ENCODE measurements at places on chromosomes 1 and 21. TPM values are rescaled to one million over a fixed set of nuclear protein-coding genes. Genes with fewer than 3 reads are reported as not detected.

- H3K36me3 ChIP-seq: no peaks in the 10 kb centered on the region
- no peak for DNase-seq
- peak overlapping the region; percentile 81 for H3K4me3 ChIP-seq
- peak overlapping the region; percentile 88 for H3K27ac ChIP-seq
- H3K27me3 ChIP-seq: no peaks in the 10 kb centered on the region
These were observed 601 bp downstream of the CCT8 start for GRCh38 chr21:29072873-29073221.

GRCh38 chr1:153444078-153444477, 16.4 kb downstream of the S100A7 start:
- H3K4me1 ChIP-seq: no peaks in the 10 kb centered on the region
- no peak for DNase-seq
- H3K27me3 ChIP-seq: no peaks in the 10 kb centered on the region
- H3K36me3 ChIP-seq: no peaks in the 10 kb centered on the region
- no peak overlapping the region for H3K4me3 ChIP-seq

DNA sequence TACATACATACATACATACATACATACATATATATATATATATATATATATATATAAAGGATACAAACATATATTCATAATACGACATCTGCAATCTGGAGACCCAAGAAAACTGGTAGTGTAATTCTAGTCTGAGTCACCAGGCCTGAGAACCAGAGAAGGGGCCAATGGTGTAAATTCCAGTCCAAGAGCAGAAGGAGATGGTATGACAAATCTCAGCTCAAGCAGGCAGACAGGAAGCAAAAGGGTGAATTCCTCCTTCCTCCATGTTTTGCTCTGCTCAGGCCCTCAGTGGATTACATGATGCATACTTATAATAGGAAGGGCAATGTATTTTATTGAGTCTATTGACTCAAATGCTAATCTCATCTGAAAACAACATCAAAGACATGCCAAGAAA, 1060.4 kb upstream of the TMPRSS15 start:
- H3K27me3 ChIP-seq: no peaks in the 10 kb centered on the region
- H3K4me3 ChIP-seq: no peak overlapping the region
- H3K36me3 ChIP-seq: no peaks in the 10 kb centered on the region
- H3K27ac ChIP-seq: no peak overlapping the region

GRCh38 chr1:197958438-197959305, 41.5 kb downstream of the LHX9 start:
- H3K4me1 ChIP-seq: no peaks in the 10 kb centered on the region
- DNase-seq: no peak
- no peak overlapping the region for H3K4me3 ChIP-seq
- H3K27ac ChIP-seq: no peak overlapping the region

DNA sequence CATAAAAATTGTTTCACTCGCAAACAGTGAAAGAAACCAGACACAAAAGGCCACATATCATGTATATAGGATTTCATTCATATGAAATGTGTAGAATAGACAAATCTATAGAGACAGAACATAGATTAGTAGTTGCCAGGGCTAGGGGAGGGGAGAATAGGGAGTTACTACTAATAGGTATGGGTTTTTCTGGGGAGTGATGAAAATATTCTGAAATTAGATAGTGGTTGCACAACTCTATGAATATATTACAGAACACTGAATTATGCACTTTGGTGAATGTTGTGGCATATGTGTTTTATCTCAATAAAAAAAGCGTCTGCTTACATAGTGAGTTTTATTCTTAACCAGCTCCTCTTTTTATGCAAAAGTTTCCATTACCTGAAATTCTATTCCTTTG, 21.6 kb downstream of the SYT14 start:
- H3K4me1 ChIP-seq: no peaks in the 10 kb centered on the region
- no peak for DNase-seq

- no peak overlapping the region for H3K4me3 ChIP-seq
- no peaks in the 10 kb centered on the region for H3K27me3 ChIP-seq
- H3K36me3 ChIP-seq: no peaks in the 10 kb centered on the region
- no peak for DNase-seq
These were observed 45.1 kb downstream of the TRIM11 start for GRCh38 chr1:228361314-228362140.

DNA sequence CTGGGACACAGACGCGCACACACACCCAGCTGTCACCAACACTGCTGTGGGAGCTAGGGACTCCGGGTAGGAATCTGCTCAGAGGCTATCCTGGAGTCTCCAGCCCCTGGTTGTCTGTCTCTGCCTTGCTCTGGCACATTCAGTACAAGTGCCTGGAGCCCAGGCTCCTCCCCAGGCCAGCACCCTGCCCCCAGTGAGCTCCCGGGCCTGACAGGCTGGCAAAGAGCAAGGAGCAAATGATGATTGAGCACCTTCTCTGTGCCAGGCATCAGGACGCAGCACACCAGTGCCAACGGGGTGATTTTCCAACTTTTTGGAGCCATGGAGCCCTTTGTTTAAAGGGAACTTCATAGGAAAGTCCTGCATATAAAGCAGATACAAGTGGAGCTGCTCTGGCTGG, 6.5 kb downstream of the CNTN2 start:
- no peaks in the 10 kb centered on the region for H3K27me3 ChIP-seq
- H3K4me3 ChIP-seq: no peak overlapping the region
- H3K4me1 ChIP-seq: no peaks in the 10 kb centered on the region
- H3K36me3 ChIP-seq: no peaks in the 10 kb centered on the region
- no peak overlapping the region for H3K27ac ChIP-seq

DNA sequence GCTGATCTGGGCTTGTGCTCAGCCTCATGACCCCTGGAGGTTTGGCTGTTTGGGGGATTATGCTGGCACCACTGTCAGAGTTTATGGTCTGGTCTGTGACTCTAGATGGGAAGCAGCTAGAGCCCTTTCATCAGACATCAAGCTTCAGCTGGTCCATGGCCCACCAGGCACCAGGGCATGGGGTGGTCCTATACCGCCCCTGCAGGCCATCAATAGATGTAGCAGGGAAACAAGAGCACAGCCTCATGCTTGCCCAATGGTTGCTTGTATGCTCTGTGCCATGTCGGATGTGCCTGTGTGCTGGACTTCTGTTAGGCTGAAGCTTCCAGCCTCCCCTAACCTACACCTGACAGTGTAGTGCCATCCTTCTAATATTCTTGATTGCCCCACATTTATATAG, 71.1 kb upstream of the CD34 start:
- H3K27ac ChIP-seq: no peak overlapping the region
- no peaks in the 10 kb centered on the region for H3K27me3 ChIP-seq
- H3K4me3 ChIP-seq: no peak overlapping the region
- DNase-seq: no peak
- no peaks in the 10 kb centered on the region for H3K4me1 ChIP-seq
- no peaks in the 10 kb centered on the region for H3K36me3 ChIP-seq

DNA sequence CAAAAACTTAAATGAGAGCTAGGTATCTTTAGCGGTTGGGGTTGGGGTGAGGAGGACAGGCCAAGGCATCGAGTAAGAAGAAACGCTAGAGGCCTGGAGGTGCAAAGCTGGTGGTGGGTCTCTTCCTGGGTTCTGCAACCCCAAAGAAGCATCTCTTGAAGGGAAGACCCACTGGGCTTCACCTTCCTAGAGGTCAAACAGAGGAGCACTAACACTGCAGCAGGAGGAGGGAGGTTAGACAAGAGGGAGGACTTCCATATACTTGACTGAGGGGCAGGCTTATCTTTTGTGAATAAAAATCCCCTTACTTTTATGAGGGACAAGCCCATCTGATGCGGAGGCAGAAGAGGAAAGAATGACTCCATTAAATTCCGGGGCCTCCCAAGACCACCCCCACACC, 2.5 kb downstream of the MEX3A start:
- no peaks in the 10 kb centered on the region for H3K4me1 ChIP-seq
- H3K36me3 ChIP-seq: no peaks in the 10 kb centered on the region
- no peaks in the 10 kb centered on the region for H3K27me3 ChIP-seq
- no peak for DNase-seq

DNA sequence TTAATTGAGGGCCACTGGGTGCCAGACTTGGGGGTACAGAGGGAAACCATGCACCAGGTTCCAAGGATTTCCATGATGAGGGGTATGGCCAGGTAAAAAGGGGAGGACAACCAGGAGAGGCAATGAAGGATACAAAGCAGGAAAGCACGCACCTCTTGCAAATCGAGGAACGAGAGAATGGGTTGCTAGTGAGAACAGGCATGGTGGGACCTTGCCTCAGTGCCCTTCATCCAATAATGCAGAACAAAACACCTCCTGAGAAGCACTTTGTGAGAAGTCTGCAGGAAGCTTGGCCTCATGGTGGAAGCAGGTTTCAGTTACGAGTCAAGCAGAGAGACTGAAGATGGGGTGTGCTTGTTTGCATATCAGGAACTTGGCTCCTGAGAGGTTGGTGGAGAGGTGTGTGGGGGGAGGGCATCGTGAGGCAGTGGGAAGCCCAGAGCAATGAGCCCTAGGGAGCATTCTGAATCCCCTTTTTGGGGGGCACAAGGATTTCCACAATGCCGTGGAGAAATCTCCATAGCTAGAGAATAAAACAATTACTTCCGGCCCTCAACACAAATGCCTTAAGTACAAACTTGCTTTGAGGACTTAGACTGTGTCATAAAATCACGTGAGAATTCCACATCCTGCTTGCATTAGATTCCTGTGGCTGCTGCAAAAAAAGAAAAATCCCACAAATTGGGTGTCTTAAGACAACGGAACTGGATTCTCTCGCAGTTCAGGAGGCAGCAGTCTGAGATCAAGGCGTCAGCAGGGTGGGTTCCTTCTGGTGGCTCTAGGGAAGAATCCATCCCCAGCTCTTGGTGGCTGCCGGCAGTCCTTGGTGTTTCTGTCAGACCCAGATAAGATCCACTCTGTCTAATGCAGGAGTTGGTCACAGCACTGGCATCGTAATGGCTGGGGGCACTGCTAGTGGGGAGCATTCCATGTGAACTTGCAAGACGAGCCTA, 54.9 kb upstream of the BACE2 start:
- H3K27me3 ChIP-seq: no peaks in the 10 kb centered on the region
- no peak for DNase-seq
- H3K36me3 ChIP-seq: no peaks in the 10 kb centered on the region
- no peak overlapping the region for H3K27ac ChIP-seq

DNA sequence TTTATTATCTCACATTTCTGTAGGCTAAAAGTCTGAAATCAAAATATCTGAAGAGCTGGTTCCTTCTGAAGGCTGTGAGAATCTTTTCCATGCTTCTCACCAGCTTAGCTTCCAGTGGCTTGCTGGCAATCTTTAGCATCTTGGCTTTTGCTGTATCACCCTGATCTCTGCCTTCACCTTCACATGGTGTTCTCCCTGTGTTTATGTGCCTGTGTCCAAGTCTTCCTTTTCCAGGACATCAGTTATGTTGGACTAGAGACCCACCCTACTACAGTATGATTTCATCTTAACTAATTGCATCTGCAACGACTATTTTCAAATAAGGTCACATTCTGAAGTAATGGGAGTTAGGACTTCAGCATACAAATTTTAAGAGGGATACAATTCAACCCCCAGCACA, 772.3 kb upstream of the ADAMTS5 start:
- H3K36me3 ChIP-seq: no peaks in the 10 kb centered on the region
- no peak overlapping the region for H3K4me3 ChIP-seq
- no peak for DNase-seq

GRCh38 chr1:227318853-227319607, 738 bp upstream of the CDC42BPA start:
- H3K4me3 ChIP-seq: peak overlapping the region; percentile 64
- DNase-seq: peak; percentile 58
- H3K27me3 ChIP-seq: no peaks in the 10 kb centered on the region
- H3K27ac ChIP-seq: peak overlapping the region; percentile 97
- H3K36me3 ChIP-seq: no peaks in the 10 kb centered on the region

DNA sequence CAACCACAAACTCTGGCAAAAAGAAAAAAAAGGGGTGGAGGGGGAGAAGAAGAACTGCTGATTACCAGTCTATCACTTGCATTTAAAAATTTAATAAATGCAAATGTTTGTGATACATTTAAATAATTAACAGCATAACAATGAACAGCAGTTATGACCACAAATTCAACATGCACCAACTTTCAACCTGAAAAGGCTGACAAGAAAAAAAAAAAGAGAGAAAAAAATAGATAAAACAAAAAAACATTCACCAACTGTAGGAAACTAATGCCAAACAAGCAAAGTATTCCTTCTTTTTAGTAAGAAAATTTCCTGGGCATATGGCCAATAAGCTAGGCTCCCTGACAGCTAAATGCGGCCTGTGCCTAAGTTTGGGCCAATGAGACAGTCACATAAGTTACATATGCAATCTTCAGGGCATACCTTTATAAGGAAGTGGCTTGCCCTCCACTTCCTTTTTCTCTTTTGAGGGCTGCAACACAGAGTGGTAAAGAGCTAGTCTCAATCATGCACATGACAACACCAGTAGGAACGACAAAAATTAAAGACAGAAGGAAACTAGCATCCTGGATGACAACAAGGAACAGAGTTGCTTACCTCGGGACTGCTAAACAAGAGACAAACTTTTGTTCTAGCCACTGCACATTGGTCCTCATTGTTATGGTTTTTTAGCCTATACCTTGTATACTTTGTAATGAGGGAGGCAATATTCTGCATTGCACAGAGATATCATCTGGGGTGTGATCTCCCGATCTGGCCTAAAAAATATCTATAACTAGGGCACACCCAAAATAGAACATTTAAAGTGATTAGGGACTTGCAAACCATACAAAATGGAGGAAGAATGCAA, 24.2 kb upstream of the PHTF1 start:
- H3K4me3 ChIP-seq: no peak overlapping the region
- peaks cover 10% of the 10 kb centered on the region for H3K4me1 ChIP-seq
- H3K27ac ChIP-seq: no peak overlapping the region
- H3K36me3 ChIP-seq: no peaks in the 10 kb centered on the region

- H3K27ac ChIP-seq: peak overlapping the region; percentile 29
- no peak overlapping the region for H3K4me3 ChIP-seq
- DNase-seq: no peak
These were observed 35.4 kb upstream of the TXLNA start for GRCh38 chr1:32144033-32144432.

GRCh38 chr1:234554218-234554697, 55.7 kb downstream of the IRF2BP2 start:
- peak; percentile 54 for DNase-seq
- no peaks in the 10 kb centered on the region for H3K4me1 ChIP-seq
- no peak overlapping the region for H3K4me3 ChIP-seq
- H3K36me3 ChIP-seq: no peaks in the 10 kb centered on the region
- peak overlapping the region; percentile 77 for H3K27ac ChIP-seq

- peak overlapping the region; percentile 97 for H3K27ac ChIP-seq
- H3K4me3 ChIP-seq: peak overlapping the region; percentile 72
- peak; percentile 32 for DNase-seq
- no peaks in the 10 kb centered on the region for H3K36me3 ChIP-seq
These were observed 1.2 kb downstream of the RUSC1 start for GRCh38 chr1:155321639-155322503.

DNA sequence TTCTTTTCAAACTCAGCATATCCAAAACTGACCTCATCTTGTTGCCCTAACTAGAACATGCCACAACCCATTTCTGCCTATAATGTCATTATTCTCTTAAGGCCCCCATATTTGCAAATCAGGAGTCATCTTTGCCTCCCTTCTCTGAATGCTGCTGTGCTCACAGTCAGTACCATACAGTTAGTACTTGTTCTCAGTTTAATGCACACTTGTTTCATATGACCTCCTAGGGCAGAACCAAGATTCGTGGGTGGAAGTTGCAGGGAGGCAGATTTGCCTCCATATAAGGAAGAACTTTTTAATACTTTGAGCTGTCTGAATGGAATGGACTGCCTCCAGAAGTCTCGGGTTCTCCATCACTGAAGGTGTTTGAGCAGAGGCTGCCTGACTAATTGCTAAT, 9.2 kb downstream of the CAP1 start:
- H3K27me3 ChIP-seq: no peaks in the 10 kb centered on the region
- no peak for DNase-seq
- no peaks in the 10 kb centered on the region for H3K4me1 ChIP-seq
- H3K4me3 ChIP-seq: no peak overlapping the region

IL24 gene
- not detected for total RNA-seq

ZBED6 gene
- total RNA-seq: 2.3 TPM

GPR61 gene
- not detected for total RNA-seq

MPZ gene
- total RNA-seq: not detected

CELA3A gene
- total RNA-seq: not detected

CFHR2 gene
- not detected for total RNA-seq
